Stimulated activated CD8-positive, alpha-beta memory T cell treated with anti-CD3 and anti-CD28 coated beads, Interleukin-2, amount 100 ng/mL, for 1 hour (primary cell): ENCODE measurements at places on chromosomes 6 and 20.

DNA sequence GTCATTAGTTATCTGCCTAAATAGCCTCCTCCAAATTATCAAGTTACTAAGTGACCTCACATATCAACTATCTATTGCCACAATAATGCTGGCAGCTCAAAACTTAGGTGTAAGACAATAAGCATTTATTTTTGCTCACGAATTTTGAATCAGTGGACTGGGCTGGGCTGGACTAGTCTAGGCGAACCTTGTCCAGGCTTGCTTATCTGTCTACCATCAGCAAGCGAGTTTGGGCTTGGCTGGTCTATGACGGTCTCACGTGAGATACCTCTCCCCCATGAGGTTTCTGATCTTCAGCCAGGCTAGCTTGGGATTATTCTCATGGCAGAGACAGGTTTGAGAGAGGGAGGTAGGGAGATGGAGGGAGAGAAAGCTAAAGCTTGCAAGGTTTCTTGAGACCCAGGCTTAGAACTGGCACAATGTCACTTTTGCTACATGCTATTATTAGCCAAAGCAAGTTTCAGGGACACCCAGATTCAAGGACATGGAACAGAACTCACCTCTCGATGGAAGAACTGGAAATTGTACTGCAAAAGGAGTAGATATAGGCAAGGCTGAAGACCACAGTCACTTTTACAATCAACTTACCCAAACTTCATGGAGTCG, 80.9 kb downstream of the WASF1 start:
- DNase-seq: no peak

DNA sequence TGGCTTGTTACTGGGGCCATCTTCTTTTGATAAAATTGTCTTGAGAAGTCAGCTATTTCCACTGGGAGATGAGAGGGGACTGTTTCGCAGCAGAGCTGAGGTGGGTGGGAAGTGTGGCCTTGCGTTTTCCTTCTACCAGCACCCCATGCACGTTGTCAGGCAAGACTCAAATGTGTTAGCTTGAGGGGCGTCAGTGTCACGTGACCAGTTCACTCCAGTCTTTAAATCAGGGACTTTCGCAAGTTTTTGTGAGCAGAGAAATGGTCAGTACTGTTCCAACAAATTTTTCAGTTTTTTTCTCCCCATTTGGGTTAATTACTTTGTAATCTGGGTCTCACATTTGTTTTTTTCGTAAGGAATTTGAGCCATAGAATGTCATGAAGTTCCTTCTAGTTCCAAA, 20.7 kb upstream of the ADRM1 start:
- no peak for DNase-seq

DNA sequence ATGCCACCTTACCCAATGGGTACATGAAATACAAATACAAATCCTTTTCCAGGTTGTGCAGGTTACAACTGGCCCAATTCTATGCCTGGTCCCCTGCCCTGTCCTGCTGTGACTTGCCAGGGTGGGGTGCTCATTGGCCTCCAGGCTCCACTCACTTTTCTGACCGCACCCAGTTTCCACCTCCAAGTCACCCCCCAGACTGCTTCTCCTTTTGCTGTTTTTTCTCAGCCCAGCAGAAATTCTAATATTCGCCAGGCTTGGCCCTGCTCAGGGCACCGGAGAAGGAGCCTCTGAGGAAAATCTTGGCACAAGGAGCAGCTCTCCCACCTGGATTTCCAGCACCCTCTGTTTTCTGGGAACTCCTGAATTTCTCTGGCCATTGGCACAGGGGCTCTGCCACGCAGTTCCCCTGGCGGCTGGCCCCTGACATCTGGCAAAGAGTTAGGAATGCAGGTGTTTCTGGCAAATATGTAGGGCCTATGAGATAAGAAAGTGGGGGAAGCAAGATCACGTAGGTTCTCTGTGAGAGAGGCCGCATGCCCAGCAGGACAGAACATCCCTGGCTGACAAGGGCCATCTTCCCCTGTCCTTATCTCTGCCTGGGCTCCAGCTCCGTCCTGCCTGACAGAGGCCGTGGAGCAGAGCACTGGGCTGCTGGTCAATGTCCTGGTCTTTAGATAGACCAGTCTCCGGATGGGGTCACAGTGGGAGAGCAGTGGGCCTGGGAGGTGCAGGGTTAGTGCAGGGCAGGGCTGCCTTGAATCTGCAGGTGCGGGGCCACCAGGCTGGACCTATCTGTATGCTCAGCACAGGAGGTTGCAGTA, 2.9 kb upstream of the RAET1E start:
- no peak for DNase-seq

DNA sequence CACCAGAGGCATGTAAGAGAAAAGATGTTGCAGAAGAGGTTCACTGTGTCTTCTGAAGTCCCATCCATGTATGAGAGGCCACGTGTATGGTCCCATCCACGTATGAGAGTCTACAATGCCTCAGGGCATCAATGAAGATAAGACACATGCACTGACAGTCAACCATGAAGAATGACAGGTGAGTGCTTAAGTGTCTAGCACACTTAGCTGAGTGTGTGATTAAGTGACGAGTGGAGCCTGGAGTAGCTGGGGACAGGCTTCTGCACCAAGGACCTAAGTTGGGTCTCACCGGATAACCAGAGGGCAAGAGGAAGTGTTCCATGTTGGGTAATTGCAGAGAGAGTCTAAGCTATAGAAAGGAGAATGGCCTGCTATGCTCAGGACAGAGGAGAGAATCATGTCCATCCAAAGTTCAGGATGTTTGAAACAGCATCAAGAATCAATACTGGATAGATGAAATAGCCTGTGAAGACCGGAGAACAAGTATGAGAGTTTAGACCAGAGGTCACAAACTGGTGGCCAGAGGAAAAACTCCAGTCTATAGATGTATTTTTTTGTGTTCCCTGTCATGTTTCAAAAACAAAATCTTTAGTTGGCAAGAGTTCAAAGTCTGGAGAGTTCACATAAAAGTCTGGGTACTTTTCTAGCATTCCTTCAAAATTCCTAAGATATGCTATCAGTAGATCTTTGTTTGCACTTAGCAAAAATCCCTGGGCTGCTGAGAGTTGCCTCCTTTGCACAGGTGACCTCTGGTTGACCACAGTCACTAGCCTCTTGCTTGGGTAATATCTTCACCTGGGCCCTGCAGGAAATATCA, 165.8 kb downstream of the KIF16B start:
- DNase-seq: no peak

DNA sequence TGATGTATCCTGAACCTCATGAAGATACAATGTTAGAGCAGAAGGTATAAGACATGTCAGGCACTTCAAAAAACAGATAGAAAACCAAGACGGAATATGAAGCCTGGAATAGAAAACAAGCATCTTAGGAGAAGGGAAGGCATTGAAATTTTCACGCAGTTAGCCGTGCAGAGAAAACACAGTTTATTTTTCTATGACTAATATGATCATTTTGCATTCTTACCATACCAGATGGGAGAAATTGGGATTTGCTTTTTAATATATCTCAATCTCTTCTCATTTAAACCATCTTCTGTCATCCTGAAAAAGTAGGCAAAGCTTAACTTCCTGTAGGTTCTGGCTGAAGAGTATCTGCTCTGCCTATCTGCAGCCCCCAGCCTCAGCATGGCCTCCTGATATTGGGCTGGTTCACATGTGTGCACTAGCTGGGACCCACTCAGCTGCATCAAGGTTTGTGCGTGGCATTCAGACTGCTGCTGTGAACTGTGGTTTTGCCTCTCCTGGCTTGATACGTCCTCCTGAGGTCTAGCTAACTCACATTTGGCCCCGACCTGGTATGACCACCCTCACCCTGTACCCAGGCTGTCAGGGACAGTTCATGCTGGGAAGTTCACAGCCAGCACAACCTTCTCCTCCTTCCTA, 392.5 kb upstream of the SASH1 start:
- DNase-seq: no peak

DNA sequence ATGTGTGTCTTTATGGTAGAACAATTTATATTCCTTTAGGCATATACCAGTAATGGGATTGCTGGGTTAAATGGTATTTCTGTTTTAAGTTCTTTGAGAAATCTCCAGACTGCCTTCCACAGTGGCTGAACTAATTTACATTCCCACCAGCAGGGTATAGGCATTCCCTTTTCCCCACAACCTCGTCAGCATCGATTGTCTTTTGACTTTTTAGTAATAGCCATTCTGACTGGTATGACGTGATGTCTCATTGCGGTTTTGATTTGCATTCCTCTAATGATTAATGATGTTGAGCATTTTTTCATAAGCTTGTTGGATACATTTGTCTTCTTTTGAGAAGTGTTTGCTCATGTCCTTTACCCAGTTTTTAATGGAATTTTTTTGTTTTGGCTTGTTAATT, 5.3 kb upstream of the TASP1 start:
- DNase-seq: no peak
